ENCODE measurements at places on chromosomes 6 and 20.

- DNase-seq, result no peak
These were observed 14.2 kb downstream of the E2F3 start for GRCh38 chr6:20415712-20416454.

DNA sequence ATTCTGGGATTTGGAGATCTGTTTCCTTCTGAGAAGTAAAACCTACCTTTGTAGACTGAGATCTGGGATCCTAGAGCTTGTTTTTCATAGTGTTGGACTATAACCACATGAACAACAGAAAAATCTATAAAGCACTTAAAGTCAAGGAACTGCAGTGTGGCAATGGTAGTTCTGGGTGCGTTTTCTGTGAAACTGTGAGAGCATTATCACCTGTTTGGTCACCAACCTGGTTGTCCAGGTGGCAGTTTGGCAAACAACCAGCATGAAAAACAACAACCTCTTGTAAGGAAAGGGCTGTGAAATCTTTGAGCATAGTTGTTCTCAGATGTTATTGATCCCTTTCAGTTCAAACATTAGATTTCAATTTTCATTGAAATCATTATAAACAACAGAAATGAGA is 215.8 kb upstream of the CITED2 start:
- DNase-seq, result no peak

- DNase-seq, result no peak
These were observed at the start of gene SNAP25 for GRCh38 chr20:10218536-10219451. SNAP25 (plus strand) TSS chr20:10218830; CDS start chr20:10275492, 56,662 bp downstream.

GRCh38 chr6:105601541-105602236 is 198.8 kb upstream of the PREP start:
- DNase-seq, result no peak

DNA sequence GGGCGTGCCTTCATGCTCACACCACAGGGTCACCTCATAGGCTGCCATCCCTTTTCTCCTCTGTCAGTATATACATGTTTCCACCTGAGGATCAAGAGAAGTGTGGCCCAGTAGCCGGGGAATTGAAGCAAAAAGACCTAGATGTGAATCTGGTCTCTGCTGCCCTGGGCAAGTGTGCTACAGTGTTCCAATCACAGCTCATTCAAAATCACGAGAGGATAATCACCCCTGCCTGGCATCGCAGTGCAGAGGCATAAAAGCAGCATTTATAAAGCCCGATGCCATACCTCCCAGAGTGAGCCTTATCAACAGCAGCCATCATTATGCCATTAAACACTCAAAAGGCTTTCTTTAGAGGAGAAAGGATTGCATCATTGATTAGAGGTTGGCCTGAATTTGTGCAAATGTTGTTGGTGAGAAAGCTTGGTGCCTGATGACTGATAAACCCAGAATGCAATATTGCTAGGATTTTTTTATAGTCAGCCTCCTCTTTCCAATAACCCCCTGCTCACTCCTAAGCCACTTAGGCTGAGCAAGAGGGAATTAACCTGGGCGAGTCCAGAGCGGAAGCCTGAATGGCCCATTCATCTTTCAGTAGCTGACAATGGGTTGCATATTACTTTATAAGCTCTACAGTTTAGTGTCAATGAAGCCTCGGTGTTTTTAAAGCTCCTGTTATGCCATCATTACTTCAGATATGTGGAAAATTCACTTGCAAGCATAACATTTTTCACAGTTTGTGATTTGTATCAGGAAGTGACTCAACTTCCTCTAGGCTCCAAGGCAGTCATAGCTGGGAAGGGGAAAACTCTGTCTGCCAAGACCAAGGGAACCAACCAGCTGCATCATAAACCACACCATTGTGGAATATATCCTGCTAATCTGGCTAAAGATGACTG is 92.5 kb upstream of the NXT1 start:
- DNase-seq, result no peak

GRCh38 chr6:84086056-84086455 is 52.5 kb downstream of the MRAP2 start:
- DNase-seq, result no peak

- DNase-seq, result no peak
These were observed 10.8 kb downstream of the TRIM26 start for GRCh38 chr6:30202366-30202765.
